Posterior vena cava (tissue), 2 donors: ENCODE measurements at places on chromosomes 2 and 18. TPM values are rescaled to one million over a fixed set of nuclear protein-coding genes. Genes with fewer than 3 reads are reported as not detected.

Gene IGFBP5
- total RNA-seq = 1,458 TPM

Gene DSG1
- not detected for total RNA-seq

DNA sequence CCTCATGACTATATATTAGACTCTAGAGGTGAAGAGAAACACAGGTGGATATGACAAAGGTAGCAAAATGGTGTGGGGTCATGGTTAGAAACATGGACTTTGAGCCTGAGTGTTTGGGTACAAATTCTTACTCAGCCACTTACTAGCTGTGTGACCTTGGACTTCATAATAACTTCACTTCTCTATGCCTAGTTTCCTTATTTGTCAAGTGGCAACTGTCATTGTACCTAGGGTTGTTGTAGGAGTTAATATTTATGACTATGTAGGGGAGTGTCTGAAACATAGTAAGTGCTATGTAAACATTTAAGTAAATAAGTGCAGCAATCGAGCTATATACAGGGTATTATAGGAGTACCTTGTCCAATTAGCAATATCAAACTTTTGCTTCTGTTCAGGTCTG, 49.7 kb upstream of the RAPH1 start:
- no peak for DNase-seq

- no peak for DNase-seq
Measured at GRCh38 chr2:169510496-169510895, 994 bp downstream of the KLHL41 start.

Gene STON1
- 47.9 TPM for total RNA-seq

- DNase-seq = peak; percentile 67
Measured at GRCh38 chr2:232420073-232420454, 13.4 kb downstream of the ALPG start.

DNA sequence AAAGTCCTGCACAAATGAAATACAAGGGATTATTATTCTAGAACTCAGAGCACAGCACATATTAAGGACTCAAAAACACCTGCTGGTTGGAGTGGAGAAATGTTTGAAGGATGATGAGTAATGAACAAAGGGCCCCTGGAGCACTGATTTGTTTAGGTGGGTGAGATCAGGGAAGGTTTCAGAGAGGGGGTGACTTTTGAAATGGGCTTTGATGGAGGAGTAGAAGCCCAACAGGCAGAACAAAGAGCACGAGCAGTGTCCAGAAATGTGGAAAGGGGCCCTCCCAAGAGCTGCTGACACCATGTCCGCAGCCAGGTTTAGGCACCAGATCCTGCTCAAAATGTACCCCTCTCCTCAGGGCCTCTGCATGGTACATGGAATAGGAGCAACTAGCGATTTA, 23.8 kb downstream of the KCNK3 start:
- DNase-seq = no peak
